D721Med (cell line): ENCODE measurements at places on chromosomes 3 and 15.

- no peak for DNase-seq
Measured at GRCh38 chr15:98438907-98439306, 209.4 kb upstream of the IGF1R start.

DNA sequence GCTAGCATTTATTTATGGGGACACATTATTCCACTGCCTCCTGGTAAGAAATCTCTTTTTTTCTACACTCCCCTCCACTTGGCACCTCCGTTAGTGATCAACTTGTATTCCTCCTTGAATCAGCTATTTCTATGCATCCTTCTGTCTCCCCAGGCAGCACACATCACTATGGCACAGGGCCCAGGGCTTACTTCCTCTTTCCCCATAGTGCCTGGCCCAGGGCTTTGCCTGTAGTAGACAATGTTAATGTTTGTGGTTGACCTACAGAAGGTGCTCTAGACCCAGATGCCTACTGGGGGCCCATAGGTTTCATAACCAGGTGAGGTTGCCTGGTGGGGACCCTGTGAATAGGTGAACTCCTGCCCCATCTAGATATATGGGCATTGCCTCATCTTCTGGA, 44.9 kb downstream of the EPHB1 start:
- no peak for DNase-seq

- no peak for DNase-seq
Measured at GRCh38 chr3:66885326-66886000, 112.6 kb upstream of the KBTBD8 start.

DNA sequence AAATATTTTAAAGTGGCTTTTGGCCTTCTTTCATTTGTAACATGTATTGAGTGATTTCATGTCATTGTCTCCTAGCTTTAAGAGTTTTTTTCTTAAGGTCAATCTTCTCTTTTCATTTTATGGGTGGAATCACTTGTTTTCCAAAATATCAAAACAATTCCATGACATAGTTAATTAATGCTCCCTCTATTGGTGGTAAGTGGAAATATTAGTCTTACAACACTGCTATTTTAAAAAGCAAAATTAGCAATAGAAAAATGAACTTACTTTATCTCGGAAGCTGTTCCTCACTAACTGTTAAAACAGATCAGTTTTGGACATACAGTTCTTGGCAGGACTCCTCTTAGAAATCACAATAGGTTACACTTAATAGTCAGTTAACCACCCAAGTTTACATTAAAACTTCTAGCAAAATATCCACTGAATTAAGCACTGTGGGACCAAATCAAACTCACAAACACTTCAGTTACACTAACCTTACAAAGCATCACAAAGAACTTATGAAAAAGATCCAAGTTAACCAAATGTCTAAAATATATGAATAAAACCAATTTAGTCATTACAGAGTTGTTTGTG, 42.4 kb downstream of the TIGIT start:
- no peak for DNase-seq

GRCh38 chr3:14457999-14458398, 55.6 kb downstream of the SLC6A6 start:
- no peak for DNase-seq

DNA sequence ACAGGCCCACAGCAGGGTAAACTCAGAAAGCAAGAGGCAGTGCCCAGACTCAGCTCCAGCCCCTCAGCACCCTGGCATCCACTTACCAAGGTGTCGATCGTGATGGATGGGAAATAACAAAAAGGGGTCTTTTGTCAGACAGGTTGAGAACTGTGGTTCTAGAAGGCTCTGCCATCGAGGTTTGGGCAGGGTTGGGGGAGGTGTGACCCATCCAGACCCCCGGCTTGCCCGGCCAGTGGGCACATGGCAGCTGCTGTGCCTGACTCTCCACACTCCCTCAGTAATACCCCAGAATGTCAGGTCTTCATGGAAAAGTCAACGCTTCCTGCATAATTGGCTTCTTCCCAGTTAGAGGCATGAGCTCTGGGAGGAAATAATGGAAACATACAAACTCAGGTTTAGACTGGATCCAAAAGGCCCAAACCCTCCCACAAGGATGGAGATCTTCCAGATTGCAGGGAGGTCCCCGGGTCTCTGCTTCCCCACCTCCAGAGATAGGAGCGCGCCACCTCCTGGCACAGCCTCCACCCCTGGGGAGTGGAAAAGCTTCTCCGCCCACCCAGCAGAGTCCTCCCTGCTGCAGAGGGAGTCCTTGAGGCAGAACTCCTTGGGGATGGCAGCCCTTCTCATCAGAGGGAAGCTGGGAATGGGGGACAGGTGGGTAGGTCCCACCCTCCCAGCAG, 149.8 kb upstream of the IQSEC1 start:
- DNase-seq: no peak

- DNase-seq: no peak
Measured at GRCh38 chr3:99559196-99559595, 79.2 kb upstream of the COL8A1 start.

- DNase-seq: no peak
Measured at GRCh38 chr15:69826819-69827175, 270.9 kb downstream of the TLE3 start.

GRCh38 chr15:50485389-50485788, 61.1 kb downstream of the USP50 start:
- no peak for DNase-seq

DNA sequence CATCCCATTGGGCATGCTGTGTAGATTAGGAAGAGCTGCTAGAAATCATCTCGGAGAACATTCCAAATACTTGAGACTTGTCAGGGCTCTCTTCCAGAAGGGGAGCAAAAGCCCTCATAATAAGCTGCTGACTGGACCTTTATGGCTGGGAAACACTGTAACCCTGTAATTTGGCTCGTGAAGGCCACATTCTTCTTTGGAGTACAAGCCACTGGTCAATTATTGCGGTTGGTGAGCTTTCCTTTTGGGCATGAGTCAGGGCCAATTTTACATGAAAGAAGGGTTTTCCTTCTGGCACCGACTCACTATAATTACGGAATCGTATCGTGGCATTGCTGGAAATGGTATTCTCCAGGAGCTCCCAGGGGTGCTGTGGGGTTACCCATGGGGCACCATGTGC, 434.5 kb upstream of the RGMA start:
- no peak for DNase-seq

DNA sequence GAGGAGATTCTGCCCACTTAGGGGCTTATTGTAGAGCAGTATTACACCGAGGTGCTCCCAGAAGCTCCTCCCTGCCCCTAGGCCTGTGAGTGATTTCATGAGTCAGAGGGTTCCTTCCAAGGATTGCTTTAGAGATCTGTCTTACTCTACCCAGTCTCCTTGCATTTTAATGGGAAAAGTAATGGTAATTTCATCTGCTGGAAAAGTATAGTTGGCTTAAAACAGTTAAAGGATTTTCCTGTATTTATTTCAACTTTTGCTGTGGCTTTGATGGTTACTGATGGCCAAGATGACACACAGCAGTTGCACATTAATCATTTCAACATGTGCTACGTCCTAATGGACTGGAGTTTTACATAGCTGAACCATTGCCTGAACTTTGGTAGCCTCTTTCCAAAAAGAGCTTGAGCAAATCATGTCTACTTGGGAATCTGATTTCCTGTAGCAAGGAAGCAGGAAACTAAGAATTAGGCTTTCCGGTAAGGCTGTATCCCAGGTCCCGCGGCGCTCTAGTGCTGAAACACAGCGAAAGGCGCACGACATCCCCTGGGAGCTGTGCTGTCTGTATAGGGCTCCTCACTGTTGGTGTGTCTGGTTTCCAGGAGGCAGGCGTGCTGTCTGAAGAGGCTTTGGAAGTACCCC, 9.2 kb upstream of the PGPEP1L start:
- DNase-seq: no peak

GRCh38 chr3:196867155-196867506, 589 bp upstream of the SENP5 start:
- no peak for DNase-seq

- DNase-seq: no peak
Measured at GRCh38 chr3:100206687-100207086, 54.1 kb upstream of the TBC1D23 start.

DNA sequence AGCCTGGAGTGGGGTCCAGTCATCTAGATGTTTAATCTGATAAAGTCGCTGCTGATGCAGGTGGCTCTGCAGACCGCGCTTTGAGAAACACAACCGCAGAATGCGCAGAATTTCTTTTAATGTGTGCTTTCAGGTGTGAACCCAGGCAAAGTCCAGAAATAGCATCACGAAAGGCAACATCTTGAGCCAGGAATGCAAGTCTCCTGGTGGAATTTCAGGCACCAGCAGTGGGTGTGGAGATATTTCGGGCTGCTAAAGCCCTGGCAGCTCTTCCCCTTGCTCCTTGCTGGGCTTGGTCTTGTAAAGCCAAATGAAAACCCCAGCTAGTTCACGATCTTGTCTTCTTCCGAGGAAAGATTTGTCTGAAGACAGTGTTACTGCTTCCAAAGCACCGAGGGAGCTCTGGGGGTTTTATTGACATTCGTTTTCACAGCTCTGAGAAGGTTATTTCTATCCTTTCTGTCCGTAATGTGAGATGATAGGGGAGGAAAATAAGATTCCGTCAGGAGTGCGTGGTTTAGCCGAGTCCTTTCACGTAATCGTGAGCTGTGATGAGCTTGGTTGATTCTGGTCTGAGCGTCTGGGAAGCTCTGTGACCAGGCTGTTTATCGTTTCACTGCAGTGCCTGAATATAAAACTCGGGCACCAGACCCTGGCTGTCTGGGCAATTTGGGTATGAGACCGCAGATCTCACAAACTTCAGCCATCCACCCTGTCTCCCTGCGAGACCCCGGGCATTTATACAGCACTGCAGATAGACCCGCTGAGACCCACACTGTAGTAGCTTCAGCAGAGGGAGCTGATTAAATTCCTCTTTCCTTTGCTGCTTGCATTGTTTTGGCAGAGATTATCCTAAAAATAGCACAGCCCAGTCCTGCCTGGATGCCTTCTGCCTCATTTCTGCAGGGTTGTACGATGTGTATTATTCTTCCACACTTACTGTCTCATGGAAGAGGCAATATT, 67.0 kb upstream of the SLC25A26 start:
- DNase-seq: no peak

- DNase-seq: no peak
Measured at GRCh38 chr3:64844558-64844957, 156.8 kb upstream of the ADAMTS9 start.

- no peak for DNase-seq
Measured at GRCh38 chr15:65077981-65078352, 1.4 kb downstream of the KBTBD13 start.

- DNase-seq: no peak
Measured at GRCh38 chr15:94411846-94412245, 180.5 kb downstream of the MCTP2 start.

DNA sequence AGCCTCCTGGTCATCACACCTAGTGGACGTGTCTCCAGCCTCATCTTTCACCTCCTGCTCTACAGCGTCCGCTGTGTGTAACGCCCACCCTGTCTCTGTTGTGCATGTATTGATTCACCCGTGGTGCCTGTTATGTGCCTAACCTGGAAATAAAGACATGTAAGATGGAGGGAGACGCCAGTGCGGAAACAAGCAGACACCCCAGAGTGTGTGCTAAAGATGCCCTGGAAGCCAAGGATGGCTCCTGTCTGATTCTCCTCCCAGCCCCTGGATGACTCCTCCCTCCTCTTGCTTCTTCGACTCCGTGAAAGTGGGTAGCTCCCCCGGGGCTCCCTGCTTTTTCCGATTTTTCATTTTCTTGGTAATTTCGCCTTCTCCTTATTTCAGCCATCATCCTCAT, 241.8 kb downstream of the ADAMTS17 start:
- DNase-seq: no peak

GRCh38 chr3:129553171-129553570, 10.2 kb downstream of the H1-8 start:
- no peak for DNase-seq

DNA sequence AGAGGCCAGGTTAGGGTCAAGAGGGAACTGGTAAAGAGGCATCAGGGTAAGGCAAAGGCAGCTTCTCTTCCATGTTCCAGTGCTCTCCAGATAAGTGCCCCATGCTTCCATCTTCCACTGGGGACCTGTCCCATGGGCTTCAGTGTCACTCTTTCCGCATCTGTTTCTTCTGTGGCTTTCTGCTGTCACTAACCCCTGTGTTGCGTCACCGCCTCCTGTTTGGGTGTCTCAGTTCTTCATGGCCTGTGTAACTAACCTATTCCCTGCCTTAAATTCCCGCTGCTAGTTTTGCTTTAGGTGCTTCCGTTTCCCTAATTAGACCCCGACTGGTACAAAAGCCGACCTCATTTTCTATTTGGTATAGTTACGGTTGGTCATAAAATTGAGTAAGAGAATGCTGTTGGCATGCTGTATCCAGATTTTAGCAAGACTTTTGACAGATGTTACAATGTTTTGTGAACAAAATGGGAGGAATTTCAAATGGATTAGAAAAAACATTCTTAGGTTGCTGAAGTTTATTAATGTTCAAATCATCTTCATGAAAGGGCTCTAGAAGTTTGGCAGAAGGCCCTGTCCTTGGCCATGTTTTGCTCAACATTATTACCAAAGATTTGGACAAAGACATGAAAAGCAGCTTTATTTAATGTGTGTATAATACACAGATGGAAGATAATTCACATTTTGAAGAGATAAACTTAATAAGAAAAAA, 245.3 kb downstream of the BBX start:
- no peak for DNase-seq

DNA sequence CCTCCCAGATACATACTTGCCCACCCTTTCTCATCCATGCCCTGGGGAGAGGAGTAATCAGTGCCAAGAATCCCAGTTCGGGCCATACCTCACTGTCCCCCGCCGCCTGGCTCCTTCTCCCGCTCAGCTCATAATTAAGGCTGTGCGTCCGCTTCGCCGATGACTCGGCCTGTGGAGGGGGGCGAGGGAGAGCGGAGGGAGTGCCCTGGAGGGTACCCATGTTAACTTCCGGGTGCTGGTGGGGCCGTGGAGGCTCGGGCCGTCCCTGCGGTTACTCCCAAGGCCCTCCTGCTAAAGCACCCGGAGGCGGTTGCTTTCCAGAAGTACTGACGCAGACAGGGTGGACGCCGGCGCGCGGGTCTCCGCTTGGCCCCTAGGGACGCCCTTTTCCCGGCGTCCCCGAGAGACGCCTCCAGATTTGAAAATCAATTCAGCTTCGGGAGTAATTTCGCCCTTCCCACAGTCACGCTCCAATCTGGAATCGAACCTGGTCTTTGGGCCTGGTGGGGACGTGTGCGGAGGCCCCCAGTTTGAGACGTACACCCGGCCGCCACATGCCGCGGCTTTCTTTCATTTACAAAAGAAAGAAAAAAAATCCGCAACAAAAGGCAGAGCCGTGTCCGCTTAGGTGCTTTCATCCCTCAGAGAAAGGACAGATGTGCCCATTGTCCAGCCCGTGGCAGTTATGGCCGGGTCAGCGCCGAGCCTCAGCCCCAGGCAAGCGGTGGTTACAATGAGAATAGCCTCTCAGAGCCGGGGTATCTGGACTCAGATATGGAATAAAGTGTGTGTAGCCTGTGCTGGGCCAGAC, 1.0 kb upstream of the ONECUT1 start:
- DNase-seq: no peak

- DNase-seq: no peak
Measured at GRCh38 chr15:51709031-51709430, 27.7 kb downstream of the SCG3 start.

GRCh38 chr3:181265750-181266333, 276.3 kb upstream of the DNAJC19 start:
- DNase-seq: no peak

- DNase-seq: no peak
Measured at GRCh38 chr3:138033202-138033691, 23.3 kb downstream of the CLDN18 start.
